Natural killer cell (primary cell): ENCODE measurements at places on chromosomes 2 and 18. TPM values are rescaled to one million over a fixed set of nuclear protein-coding genes. Genes with fewer than 3 reads are reported as not detected.

The FBXO48 gene
- 0.96 TPM for total RNA-seq

- DNase-seq, result no peak
Measured at GRCh38 chr2:53230691-53231090, 536.9 kb upstream of the CHAC2 start.

- no peak for DNase-seq
Measured at GRCh38 chr2:104863146-104863467, 9.2 kb downstream of the POU3F3 start.

DNA sequence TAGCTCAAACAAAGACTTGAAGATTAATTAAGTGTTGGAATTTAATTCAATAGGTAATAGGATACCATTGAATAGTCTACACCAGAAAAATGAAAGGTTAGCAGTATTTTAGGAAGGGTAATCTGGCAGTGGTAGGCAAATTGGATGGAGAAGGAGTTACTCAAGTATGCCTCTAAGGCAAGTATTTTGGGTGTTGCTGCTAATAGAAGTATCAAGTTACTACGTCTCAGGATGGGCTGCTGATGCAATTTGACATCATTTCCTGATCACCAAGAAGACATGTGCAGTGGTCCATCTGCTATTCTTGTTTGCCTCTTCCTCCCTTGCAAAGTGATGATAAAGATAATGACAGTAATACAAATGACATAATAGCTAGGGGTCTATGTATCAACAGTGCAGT, 485.3 kb downstream of the TGIF1 start:
- DNase-seq, result no peak

DNA sequence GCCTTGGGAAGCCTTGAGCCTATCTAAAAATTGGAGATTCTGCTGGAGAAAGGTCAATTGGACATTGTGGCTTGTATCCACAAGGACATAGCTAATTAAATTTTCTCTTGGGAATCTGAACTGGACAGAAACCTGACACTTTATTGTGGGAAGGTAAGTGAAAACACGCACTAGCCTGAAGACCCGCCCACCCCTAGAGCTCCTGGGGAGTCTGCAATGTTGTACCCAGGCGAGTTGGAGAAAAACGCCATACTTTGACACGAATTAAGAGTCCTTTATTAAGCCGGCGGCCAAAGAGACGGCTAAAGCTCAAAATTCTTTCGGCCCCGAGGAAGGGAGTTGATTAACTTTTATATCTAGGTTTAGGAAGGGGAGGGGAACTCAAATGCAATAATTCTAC, 1.2 kb upstream of the ZNF892 start:
- DNase-seq, result no peak

DNA sequence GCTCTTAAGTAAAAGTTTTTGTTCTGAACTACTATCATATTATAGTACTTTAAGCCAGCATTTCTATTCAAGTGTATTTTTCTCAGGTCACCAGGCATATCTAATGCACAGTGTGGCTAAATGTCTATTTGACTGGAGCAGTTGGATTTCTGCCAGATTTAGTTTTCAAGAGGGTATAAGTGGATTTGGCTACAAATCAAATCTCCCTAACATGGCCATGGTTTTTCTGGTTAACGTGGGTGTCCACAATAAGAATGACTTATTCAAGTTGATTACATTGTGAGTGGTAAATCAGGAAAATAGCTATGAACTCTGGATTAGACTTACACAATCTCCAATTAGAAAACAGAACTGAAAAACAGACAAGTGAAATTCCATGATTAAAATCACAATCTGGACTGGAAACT, 5.7 kb upstream of the CHN1 start:
- DNase-seq, result no peak

GRCh38 chr2:45616658-45617411, 5.8 kb upstream of the SRBD1 start:
- DNase-seq, result no peak
